ENCODE measurements at places on chromosomes 2 and 18.

- no peak for DNase-seq
These were observed 11.0 kb upstream of the UBE2F start for GRCh38 chr2:237955640-237956401.

DNA sequence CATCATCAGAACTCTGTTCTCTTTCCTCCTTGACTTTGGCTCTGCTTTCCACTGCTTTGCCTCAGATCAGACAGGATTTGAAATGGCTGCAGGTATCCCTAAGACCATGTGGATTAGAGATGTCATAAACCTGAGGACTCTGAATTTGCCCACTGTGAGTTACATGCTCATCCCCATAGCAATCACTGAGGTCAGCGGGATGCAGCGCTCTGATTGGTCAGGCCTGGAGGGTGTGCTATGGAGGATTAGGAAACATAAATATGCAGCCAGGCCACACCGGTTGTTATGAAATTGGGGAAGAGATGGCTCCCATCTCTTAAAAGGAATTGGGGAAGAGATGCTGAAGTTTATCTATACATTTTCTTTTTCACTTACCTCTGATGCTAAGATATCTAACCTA lies 73.7 kb upstream of the DNAJC10 start:
- DNase-seq: peak; percentile 12

DNA sequence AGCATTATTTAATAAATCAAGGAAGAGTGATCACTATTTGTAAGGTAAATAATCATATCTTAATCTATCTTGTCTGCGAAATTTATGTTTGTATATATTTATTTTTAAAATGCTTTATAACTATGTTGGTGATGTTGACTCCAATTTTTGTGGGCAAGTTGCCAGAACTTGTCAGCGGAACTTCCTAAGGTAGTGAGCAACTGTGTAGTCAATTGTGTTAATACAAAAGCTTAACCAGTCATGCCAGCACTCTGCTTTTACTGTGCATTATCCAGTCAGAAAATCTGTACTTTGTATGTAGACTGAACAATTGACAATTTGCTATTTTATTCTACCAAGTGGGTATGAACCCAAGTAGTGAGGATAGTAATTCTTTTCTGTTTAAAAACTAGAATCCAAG lies 61.9 kb upstream of the RND3 start:
- no peak for DNase-seq

- DNase-seq: no peak
These were observed 27.3 kb upstream of the CDCA7 start for GRCh38 chr2:173327421-173327820.

GRCh38 chr2:7992612-7993602 lies 688.9 kb upstream of the ID2 start:
- no peak for DNase-seq

DNA sequence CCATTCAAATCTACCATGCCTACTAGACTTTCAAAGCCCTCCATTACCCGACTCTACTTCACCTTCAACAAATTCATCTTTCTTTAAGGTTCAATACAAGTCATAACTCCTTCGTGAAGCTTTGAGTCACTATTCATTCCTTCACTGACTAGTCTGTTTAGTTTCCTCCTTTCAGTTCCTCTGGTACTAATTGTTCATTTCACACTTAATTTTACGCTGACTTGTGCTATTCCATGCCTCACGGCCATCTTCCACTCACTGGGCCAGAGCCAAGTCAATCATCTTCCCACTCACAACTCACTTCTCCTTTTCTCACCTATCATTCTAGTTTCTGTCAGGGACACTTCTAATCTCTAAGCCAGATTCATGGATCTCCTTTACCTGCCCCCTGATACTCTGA lies 136.2 kb downstream of the MTX2 start:
- no peak for DNase-seq

GRCh38 chr2:61689568-61689967 lies 151.4 kb upstream of the XPO1 start:
- no peak for DNase-seq
